Right renal cortex interstitium (tissue), 3 donors: ENCODE measurements at places on chromosomes 12 and 14. TPM values are rescaled to one million over a fixed set of nuclear protein-coding genes. Genes with fewer than 3 reads are reported as not detected.

- DNase-seq: peak; percentile 50
Measured at GRCh38 chr14:80987235-80988032, 32.0 kb downstream of the TSHR start.

GRCh38 chr12:129771238-129771637, 132.6 kb downstream of the TMEM132D start:
- no peak for DNase-seq

GRCh38 chr14:70782361-70782760, 27.0 kb downstream of the MAP3K9 start:
- DNase-seq: no peak

DNA sequence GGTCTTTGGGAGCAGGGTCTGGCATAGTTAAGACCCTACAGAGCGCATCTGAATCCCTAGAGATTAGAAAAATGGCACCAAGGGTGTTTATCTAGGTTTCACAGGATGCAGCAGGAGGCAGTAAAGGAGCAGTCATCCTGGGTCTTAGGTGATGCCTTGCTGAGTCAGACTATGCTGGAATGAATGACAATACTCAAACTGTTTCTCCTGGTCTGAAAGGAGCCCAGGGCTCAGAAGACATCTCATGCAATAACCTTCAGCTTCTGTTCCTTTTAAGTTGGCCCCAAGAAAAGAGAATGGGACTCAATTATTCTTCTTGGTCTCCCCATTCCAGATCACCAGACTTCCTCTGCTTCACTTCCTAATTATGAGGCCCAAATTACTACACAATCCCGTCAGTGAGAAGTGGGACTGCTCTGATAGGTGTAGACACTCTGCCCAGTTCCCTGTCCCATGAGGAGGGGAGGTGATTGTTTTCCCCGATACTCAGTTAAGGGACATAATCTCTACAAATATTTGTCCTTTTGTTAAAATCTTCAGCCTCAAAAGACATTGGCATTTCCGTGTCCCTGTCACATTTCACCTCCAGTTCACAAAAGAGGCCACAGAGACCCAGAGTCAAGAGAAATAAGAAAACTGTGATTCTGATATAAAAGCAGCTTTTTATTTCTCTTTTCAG, 14.8 kb upstream of the APOF start:
- DNase-seq: no peak

- DNase-seq: no peak
Measured at GRCh38 chr12:85588221-85588620, 248.0 kb downstream of the RASSF9 start.

GRCh38 chr12:99455350-99456035, 192.1 kb upstream of the GARIN6 start:
- no peak for DNase-seq

DNA sequence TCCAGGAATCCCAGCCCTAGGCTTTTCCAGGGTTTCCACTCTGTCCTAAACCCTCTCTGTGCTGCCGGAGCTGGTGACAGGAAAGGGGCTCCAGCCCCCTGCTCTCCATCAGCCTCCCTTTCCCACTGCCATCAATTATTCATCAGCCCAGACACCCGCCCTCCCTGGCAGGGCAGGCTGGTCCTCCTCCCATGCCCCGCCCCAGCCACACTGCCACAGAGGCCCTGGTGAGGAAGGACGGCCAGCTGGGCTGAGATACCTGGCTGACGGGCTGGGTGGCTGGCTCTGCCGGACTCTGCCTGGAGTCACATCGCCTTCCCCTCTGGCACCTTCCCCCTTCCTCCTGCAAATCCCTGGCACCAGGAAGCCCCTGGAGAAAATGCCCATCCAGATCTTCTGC, 11.9 kb upstream of the SMARCD1 start:
- DNase-seq: no peak

GRCh38 chr14:61992139-61992538, 229.9 kb downstream of the SNAPC1 start:
- no peak for DNase-seq

- no peak for DNase-seq
Measured at GRCh38 chr14:43981135-43981768, 525.8 kb downstream of the FSCB start.

BMP4 gene
- polyA plus RNA-seq: 40.8 TPM

- DNase-seq: no peak
Measured at GRCh38 chr12:27178723-27179399, 65.2 kb upstream of the STK38L start.

DNA sequence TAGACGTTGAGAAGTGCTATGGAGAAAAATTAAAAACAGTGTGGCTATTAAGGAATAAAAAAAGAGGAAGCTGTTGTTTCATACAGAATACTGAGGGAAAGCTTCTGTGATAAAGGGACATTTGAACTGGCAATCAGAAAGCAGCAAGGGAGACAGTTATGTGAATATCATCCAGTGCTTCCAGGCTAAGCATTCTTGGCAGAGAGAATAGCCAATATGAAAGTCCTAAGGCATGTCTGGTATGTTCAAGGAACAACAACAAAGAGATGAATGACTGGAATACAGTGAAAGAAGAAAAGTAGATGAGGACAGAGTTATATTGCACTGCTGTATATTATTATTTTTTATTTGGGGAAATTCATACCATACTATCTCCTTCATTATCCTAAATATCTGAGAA, 23.9 kb downstream of the SCAF11 start:
- no peak for DNase-seq

EIF2S3B gene
- polyA plus RNA-seq: 1.4 TPM

DNA sequence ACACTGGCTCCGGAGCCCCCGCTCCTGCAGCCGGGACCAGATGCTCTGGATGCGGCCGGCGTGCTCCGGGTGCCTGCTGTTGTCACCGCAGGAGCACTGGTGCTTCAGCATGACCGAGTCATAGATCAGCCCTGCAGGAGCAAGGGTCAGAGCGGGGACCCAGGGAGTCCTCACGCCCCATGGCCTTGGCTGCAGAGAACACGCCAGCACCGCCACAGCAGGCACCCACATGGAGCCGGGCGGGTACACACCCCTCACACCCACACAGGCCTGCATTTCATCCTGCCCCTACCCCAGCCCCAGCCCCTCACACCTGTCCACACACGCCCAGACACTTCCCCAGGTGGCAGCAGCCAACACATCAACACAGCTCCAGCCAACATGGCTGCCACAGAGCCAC, 18.8 kb downstream of the SLC48A1 start:
- DNase-seq: no peak

DNA sequence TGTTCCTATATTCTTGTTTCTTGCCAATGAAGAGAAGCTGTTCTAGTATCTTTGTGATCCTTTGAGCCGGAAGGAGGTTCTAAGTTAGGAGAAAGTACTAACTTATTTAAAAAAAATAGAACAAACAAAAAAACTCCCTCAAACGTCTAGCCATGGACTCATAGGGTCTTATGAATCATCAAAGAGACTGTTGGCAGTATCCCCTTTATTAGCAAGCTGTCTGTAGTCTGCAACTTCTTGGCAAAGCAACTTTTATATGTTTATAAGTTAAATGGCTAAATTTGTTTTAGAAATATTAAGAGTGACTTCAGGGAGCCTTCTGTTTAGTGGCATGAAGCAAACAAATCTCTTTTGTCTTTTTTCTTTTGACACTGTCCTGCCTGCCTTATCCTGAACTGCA, 291.9 kb downstream of the FUT8 start:
- no peak for DNase-seq

FAM177A1 gene
- polyA plus RNA-seq: 61.1 TPM

DNA sequence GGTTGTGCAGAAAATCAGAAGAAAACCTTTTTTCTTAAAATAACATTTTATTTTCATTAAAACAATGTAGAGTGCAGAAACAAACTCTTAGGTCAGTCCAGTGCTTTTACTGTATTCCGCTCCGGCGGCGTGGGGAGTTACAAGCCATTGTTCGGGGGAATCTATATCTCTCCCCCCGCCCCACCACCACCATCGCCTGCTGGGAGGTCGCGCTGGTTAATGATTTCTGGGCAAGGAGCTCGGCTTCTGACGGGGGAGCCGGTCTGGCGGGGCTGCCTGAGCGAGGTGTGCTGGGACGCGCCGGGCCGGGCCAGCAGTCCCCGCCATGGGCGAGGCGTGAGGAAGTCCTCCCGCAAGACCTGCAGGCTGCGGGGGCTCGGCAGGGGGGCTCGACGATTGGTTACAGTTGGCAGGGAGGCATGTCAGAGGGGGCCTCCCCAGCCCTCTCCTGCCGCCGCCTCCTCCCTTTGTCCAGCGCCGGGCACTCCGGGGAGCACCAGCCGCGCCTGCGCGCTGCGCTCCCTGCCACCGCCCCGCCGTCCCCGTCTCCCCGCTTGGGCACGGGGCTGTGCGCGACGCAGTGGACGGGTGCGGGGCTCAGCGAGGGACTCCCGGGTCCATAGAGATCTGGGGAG, 1.0 kb upstream of the DUSP6 start:
- no peak for DNase-seq

- no peak for DNase-seq
Measured at GRCh38 chr12:92759634-92760268, 57.0 kb downstream of the PLEKHG7 start.

KCNJ8 gene
- 21.1 TPM for polyA plus RNA-seq

GRCh38 chr14:33985242-33985641, 34.4 kb upstream of the EGLN3 start:
- no peak for DNase-seq

GRCh38 chr12:95820096-95820703, 29.6 kb upstream of the NTN4 start:
- DNase-seq: no peak

CCDC198 gene
- polyA plus RNA-seq: 182 TPM

C12orf60 gene
- 5.4 TPM for polyA plus RNA-seq

DNA sequence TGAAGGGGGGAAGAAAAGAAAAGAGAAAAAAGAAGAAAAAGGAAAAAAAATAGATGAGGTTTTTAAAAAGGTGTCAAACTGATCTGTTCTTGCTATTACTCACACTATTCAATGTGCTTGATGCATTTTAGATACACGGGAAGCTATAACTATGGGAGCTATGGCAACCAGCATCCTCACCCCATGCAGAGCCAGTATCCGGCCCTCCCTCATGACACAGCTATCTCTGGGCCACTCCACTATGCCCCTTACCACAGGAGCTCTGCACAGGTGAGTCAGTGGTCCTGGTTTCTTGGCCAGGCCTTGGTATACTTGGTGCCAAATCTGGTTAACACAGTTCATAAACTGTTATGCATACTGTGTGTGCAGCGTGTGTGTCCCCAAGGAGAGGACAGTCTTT, 24.0 kb upstream of the RIC8B start:
- DNase-seq: no peak

DNA sequence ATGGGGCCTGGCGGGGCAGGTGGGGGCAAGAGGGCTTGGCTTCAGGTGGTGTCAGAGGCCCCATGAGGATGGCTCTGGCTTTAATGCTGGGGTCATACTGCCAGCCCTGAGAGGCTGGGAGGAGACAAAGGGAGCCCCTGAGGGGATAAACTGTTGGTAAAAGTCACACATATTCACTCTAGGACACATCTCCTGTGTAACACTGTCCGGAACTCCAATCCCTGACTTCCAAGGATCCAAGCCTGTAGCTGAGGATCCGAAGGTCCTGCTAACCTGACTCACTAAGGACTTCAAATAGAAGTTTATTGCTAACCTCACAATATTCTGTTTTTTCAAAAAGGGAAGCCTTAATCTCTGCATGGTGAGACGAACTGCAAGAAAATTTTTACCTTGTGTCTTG, 39.2 kb upstream of the GPR68 start:
- DNase-seq: no peak

GRCh38 chr14:89243286-89243685, 173.7 kb downstream of the FOXN3 start:
- DNase-seq: no peak

CD163 gene
- polyA plus RNA-seq: 11.1 TPM

SLC6A12 gene
- polyA plus RNA-seq: 14.5 TPM

GRCh38 chr12:2904260-2904659, 13.6 kb downstream of the TULP3 start:
- DNase-seq: no peak

- no peak for DNase-seq
Measured at GRCh38 chr12:129325566-129325965, 472.3 kb downstream of the GLT1D1 start.

DNA sequence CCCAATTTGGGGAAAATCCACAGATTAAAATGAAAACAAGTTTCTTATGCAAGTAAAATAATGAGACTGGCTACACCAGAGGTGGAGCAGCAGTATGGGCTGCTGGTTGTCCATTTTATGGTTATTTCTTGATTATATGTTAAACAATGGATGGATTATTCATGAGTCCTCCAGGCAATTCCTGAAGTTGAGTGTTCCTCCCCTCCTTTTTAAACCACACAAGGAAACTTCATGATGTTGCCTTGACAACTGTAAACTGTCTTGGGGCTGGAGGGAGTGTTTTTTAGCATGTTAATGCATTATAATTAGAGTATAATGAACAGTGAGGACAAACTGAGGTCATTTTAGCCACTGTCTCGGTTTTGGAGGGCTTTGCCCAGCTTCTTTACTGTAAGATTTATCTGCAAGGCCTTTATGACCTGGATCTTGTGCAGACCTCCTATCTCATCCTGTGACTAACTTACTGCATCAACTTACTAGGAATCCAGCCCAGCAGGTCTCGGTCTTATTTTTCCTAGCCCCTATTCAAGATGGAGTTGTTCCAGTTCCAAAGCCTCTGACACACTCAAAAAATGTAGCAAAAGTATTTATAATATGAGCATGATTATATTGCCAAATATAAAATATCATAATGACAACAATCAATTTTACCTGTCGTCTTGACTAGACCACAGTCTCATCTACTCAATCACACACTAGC, 534.0 kb downstream of the TMEM121 start:
- no peak for DNase-seq

DNA sequence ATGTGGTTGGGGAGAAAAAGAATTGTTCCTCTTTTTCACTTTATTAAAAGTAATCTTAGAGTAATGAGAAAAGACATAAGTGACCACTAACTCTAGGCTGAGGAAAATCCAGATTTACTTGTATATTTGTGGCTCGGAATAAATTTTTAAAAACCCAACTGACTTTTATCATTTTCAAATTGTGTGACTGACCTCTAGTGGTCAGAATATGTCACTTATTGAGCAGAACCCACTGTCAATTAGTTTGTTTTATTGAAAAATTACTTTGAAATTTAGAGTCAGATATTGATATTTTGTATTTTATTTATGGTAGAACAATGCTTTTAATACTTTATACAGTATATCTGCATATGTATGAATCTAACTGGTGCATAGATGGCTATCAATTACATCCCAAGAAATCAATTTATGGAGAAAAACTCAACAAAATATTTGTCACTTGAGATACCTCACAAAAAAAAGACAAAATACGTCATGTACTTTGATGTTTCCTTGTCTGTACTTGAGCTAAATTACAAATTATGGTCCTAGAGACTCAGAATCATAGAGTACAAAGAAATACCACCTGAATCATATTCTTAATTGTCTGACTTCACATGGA, 229.4 kb downstream of the CNTN1 start:
- no peak for DNase-seq

DNA sequence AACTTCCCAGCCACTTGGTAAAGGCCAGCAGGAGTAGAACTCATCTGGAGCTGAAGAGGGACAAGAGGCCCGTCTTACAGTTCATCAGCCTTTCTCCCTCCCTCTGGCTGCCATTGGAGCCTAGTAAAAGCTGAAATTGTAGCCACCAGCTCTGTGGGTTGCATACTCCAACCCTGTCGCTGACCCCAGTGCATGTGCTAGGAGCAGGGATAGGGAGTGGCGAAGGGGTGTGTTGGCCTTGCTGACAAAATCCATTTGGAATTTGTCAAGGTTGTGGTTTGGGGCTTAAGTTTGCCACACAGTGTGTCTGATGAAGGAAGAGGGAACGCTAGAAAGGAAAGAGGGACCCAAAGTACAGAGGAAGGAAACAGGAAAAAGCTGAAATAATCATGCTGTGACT, 4.0 kb upstream of the ARF3 start:
- no peak for DNase-seq

GRCh38 chr12:4820971-4821370, 88.7 kb upstream of the KCNA1 start:
- no peak for DNase-seq
